ENCODE measurements at places on chromosomes 5 and 9.

GRCh38 chr9:36991516-36992134 lies 42.4 kb downstream of the PAX5 start:
- peaks cover 93% of the 10 kb centered on the region for H3K27me3 ChIP-seq
- peak; percentile 69 for DNase-seq
- H3K27ac ChIP-seq, result no peak overlapping the region
- H3K36me3 ChIP-seq, result peaks cover 4% of the 10 kb centered on the region

DNA sequence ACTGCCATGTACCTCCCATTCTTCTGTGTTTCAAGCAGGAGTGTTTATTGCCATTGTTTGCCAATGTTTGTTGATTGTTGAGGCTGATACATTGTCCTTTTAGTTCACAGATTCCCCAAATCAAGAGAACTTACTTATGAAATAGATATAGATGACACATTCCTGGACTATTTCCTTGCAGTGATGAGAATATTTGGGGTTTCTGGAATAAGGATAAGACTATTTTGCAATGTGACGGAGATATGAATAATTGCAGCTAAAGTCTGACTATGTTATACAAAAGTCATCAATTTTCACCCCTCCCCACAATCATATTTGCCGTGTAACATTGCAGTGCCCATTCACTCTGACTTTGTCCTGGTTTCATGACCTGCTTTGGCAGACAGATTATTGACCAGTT lies 460.8 kb downstream of the CDH10 start:
- H3K36me3 ChIP-seq, result no peaks in the 10 kb centered on the region
- no peak for DNase-seq
- no peak overlapping the region for H3K27ac ChIP-seq
- no peaks in the 10 kb centered on the region for H3K4me1 ChIP-seq
- H3K4me3 ChIP-seq, result no peak overlapping the region

- no peak overlapping the region for H3K27ac ChIP-seq
- H3K4me1 ChIP-seq, result peaks cover 5% of the 10 kb centered on the region
- no peak for DNase-seq
- no peaks in the 10 kb centered on the region for H3K27me3 ChIP-seq
These were observed 48.0 kb downstream of the RAB14 start for GRCh38 chr9:121153642-121154041.

DNA sequence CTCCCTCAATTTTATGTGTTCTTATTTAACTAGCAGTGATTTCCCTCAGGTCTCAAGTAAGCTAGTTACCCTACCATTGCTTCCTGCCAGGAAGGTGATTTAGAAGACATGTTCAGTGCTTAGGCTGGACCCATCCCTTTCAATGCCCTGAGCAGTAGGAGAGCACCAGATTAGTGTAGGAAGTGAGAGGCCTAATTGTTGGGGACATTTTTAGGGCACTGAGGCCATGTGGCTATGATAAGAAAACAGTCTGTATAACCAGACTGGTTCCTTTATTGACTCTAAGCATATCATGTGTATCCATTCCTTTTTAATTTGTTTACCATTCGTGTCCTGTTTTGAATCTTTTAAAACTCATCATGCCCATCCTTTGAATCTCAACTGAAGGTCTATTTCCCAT lies 312.3 kb upstream of the PRR16 start:
- H3K36me3 ChIP-seq, result no peaks in the 10 kb centered on the region
- H3K4me1 ChIP-seq, result peaks cover 4% of the 10 kb centered on the region
- H3K27me3 ChIP-seq, result no peaks in the 10 kb centered on the region
- peak overlapping the region; percentile 79 for H3K27ac ChIP-seq

DNA sequence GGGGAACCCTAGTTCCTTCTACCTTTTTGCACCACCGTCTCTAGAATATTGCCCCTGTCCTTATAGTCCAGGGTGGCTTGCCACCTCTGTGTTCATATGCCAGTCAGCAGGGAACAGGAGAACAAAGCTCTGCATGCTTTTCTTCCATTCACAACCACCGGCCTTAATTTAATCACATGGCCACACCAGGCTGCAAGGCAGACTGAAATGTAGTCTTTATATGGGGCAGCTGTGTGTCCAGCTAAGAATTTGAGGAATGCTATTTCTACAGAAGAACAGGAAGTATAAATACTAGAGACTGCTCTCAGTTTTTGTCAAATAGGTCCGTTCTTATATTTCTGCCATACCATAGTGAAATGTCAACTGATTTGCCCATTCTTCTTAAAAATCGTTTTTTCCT lies 5.8 kb downstream of the C5orf22 start:
- H3K36me3 ChIP-seq, result peaks cover 61% of the 10 kb centered on the region
- no peak overlapping the region for H3K4me3 ChIP-seq
- peaks cover 13% of the 10 kb centered on the region for H3K4me1 ChIP-seq
- DNase-seq, result no peak

- peak; percentile 91 for DNase-seq
- H3K4me1 ChIP-seq, result peaks cover 84% of the 10 kb centered on the region
- H3K4me3 ChIP-seq, result peak within 1 kb of the TSS; percentile 87
- H3K36me3 ChIP-seq, result peaks cover 15% of the 10 kb centered on the region
These were observed at the start of gene MSX2 for GRCh38 chr5:174724484-174725260. MSX2 (plus strand) TSS chr5:174724582; CDS start chr5:174724660, 78 bp downstream.

GRCh38 chr5:76351176-76351575 lies 51.9 kb upstream of the IQGAP2 start:
- no peaks in the 10 kb centered on the region for H3K27me3 ChIP-seq
- H3K27ac ChIP-seq, result no peak overlapping the region
- H3K36me3 ChIP-seq, result no peaks in the 10 kb centered on the region
- peaks cover 24% of the 10 kb centered on the region for H3K4me1 ChIP-seq
- no peak overlapping the region for H3K4me3 ChIP-seq

DNA sequence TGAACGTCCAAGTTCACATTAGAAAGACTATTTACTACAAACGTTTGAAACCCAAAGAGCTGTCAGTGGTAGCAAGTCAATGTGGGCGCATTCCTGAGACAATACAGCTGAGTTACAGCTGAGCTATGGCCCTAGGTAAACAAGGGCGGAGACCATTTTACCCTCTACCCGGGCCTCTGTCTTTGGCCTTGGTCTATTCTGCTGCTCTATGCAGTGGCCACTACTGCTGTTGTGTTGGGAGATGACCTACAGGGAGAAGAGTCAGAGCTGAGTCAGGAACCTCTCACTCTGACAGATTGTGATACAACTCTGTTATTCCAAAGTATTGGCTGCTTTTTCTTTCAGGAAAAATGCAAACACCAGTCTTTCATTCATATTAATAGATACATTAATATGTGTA lies 700.6 kb downstream of the SEMA5A start:
- peaks cover 10% of the 10 kb centered on the region for H3K27me3 ChIP-seq
- no peaks in the 10 kb centered on the region for H3K36me3 ChIP-seq
- no peaks in the 10 kb centered on the region for H3K4me1 ChIP-seq
- no peak overlapping the region for H3K27ac ChIP-seq
- H3K4me3 ChIP-seq, result no peak overlapping the region

DNA sequence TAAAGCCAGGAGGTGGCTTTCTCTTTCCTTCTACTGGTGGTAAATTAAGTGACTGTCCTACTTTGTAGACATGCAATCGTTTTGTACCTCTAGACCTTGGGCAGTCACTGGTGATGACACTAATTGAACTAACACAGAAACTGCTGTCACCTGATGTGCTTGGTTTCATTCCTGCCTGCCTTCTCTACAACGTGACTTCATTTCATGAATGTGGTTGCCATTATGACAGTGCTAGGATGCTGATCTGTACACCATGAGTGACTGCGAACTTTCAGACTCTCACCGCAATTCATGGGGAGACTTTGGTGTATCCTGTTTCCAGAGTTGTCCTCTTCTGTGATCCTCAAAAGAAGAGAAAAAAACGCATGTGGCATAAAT lies 47.5 kb downstream of the UBE2QL1 start:
- peaks cover 26% of the 10 kb centered on the region for H3K4me1 ChIP-seq
- no peak overlapping the region for H3K27ac ChIP-seq
- no peak for DNase-seq
- H3K27me3 ChIP-seq, result peaks cover 37% of the 10 kb centered on the region
- peaks cover 7% of the 10 kb centered on the region for H3K36me3 ChIP-seq

DNA sequence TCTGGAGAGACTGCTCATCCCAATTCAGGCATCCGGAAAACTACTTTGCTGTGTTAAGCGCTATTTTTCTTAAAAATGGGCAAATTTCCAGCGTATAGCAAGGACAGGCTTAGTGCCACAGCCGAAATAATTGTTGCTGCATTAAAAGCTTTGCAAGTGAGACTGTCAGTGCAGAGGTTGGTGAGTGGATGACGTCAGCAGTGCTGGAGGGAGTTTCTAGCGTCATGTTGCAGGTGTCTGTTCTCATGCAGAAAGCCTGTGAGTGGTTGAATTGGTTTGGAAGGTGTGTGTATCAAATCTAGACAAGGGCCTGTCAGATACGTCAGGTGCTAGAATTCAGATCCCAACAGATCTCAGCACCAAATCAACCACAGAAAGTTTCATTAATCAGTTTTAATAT lies 204.4 kb downstream of the TRIO start:
- peaks cover 16% of the 10 kb centered on the region for H3K4me1 ChIP-seq
- H3K36me3 ChIP-seq, result peaks cover 68% of the 10 kb centered on the region
- H3K27ac ChIP-seq, result peak overlapping the region; percentile 35

- peaks cover 38% of the 10 kb centered on the region for H3K27me3 ChIP-seq
- H3K4me1 ChIP-seq, result peaks cover 19% of the 10 kb centered on the region
- no peak overlapping the region for H3K27ac ChIP-seq
- H3K4me3 ChIP-seq, result no peak overlapping the region
These were observed 5.7 kb downstream of the MEGF10 start for GRCh38 chr5:127296321-127296720.

GRCh38 chr5:61332851-61333320 lies 828 bp downstream of the ZSWIM6 start:
- no peak for DNase-seq
- peaks cover 61% of the 10 kb centered on the region for H3K4me1 ChIP-seq
- no peak overlapping the region for H3K27ac ChIP-seq
- H3K36me3 ChIP-seq, result peaks cover 28% of the 10 kb centered on the region

DNA sequence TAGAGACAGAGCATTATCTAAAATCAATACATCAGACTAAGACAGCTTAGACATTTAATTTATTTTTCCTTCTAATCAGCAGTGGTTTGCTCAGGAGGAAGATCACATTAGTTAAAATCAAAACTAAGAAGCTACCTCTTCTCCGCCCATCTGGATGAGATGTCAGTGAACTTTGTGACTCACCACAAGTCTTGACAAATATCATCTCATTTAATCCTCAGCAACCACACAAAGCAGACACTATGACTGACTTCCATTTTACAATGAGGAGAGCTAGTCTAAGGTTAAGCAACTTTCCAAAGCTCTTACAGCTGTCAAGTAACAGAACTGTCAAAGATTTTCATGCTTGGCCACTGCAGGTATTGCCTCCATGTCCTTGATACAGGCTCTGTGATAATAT lies 289.5 kb downstream of the DEPDC1B start:
- no peaks in the 10 kb centered on the region for H3K36me3 ChIP-seq
- no peaks in the 10 kb centered on the region for H3K27me3 ChIP-seq
- no peak for DNase-seq

- no peak overlapping the region for H3K4me3 ChIP-seq
- peaks cover 13% of the 10 kb centered on the region for H3K36me3 ChIP-seq
- H3K27me3 ChIP-seq, result no peaks in the 10 kb centered on the region
- H3K27ac ChIP-seq, result no peak overlapping the region
- no peak for DNase-seq
These were observed 10.9 kb downstream of the SEMA5A start for GRCh38 chr5:9534881-9535517.

- H3K36me3 ChIP-seq, result no peaks in the 10 kb centered on the region
- H3K27ac ChIP-seq, result no peak overlapping the region
- no peak for DNase-seq
- H3K27me3 ChIP-seq, result peaks cover 40% of the 10 kb centered on the region
These were observed 16.8 kb downstream of the KLF4 start for GRCh38 chr9:107472581-107473340.

DNA sequence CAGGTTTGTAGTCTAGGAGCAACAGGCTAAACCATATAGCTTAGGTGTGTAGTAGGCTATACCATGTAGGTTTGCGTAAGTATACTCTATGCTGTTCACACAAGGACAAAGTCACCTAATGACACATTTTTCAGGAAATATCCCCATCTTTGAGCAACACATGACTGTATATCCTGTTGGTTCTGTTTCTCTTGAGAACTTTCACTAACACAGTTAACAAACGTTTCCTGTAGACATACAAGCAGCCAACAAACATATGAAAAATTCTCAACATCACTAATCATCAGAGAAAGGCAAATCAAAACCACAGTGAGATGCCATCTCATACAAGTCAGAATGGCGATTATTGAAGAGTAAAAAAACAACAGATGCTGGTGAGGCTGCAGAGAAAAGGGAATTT lies 68.2 kb downstream of the NR2F1-AS1 start:
- H3K27me3 ChIP-seq, result peaks cover 4% of the 10 kb centered on the region
- peaks cover 30% of the 10 kb centered on the region for H3K36me3 ChIP-seq
- DNase-seq, result no peak
- no peak overlapping the region for H3K27ac ChIP-seq
- no peak overlapping the region for H3K4me3 ChIP-seq

DNA sequence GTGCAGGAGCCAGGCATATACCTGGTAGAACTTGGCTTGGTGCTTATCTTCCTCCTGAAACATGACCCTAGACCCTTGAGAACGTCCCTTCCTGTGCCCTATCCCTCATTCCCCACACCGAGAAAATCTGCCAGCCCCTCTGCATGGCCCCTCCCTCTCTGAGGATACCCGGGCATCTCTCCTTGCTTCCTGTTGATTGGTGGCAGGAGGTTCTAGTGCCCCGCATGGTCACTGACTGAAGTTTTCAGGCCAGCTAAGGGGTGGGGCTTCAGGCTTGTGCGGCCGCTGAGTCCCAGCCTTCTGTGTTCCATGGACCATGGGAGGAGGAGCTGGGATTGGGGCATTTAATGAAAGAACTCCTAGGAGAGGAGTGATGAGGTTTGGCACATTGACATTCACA lies 22.8 kb downstream of the IGIP start:
- no peak overlapping the region for H3K27ac ChIP-seq
- H3K27me3 ChIP-seq, result peaks cover 88% of the 10 kb centered on the region
- no peaks in the 10 kb centered on the region for H3K36me3 ChIP-seq
- H3K4me3 ChIP-seq, result no peak overlapping the region
- peaks cover 12% of the 10 kb centered on the region for H3K4me1 ChIP-seq

- no peak for DNase-seq
- peaks cover 10% of the 10 kb centered on the region for H3K27me3 ChIP-seq
- no peaks in the 10 kb centered on the region for H3K36me3 ChIP-seq
- H3K4me1 ChIP-seq, result peaks cover 36% of the 10 kb centered on the region
- H3K4me3 ChIP-seq, result no peak overlapping the region
These were observed 5.0 kb upstream of the SLC34A1 start for GRCh38 chr5:177378884-177379883.
